ENCODE measurements at places on chromosomes 1 and 21.

DNA sequence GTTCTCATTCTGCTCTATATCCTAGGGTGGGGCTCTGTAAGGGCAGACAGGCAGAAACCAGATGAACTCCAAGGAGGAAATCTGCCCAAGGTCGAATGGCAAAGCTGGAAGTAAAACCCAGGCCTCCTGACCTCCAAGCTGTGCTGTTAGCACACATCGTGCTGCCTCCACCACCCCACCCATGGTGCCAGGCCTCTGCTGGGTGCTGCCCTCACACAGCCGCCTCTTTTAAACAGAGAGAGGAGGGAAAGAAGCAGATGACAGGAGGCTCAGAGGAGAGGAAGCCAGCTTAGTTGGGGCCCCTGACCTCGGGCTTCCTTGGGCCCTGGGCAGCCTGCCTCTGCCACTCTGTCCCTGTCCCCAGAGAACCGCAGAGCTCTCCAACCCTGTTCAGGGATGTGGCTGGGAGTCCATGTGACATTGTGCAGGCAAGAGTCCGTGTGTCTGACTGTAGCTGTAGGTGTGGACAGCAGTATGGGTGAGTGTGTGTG is 1.1 kb downstream of the SYNC start:
- no peak for DNase-seq

DNA sequence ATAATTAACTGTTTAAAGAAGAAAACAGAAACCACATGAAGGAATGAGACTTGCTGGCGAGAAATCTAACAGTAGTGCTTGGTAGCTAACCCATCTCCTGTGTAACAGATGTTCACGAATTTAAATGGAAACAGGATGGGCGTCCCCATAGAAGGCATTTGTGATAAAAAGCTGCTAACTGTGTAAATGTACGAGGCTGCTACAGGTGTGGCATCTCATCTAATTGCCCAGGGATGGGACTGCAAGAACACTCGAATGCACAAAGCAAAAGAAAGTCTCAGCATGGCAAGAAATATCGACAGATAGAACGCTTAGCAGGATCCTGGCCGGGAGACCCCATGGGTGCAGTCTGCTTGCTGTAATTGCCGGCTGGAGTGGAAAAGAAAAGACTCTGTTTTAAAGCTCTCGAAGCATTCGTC is 112.7 kb downstream of the RUNX1 start:
- no peak for DNase-seq

DNA sequence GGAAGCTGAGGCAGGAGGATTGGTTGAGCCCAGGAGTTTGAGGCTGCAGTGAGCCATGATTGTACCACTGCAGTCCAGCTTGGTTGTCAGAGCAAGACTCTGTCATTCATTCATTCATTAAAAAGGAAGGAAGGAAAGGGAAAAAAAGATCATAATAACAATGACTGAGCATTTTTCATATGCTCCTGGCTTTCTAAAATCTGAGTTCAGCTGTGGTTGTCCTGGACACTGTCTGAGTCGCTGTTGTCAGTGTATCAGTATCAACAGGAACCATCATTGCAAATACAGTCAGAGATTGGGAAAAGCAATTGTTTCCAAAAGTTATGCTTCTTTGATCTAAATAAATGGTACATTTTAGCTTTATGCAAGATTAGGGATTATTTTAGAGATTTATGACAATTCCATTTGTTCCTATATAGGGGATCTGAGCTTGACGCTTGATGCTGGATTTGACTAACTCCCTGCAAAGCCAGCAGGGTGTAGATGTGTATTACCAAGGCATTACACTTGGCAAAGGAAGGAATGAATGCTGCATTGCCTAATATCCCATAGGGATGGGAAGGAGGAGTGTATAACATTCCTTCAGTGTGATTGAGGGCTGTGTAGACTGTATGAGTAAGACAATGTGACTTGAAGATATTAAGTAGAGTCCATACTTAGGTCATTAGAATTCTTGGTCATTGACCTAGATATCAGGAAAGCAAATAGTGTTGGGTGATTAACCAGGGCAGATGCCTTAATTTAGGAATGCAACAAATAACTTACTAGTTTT is 100.2 kb downstream of the DISP1 start:
- DNase-seq, result no peak

DNA sequence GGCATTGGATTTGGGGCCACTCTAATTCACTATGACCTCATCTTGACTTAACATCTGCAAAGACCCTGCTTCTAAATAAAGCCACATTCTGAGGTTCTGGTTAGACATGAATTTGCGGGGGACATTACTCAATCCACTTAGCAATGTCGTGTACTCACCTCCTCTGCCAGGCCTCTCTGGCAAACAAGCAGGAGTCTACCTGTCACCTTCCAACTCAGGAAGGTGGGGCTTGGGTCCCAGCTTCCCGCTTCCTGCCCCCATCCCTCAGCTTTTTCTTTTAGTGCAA is 177.8 kb downstream of the PSMG1 start:
- no peak for DNase-seq

GRCh38 chr1:91507328-91507727 is 6.7 kb downstream of the CDC7 start:
- DNase-seq, result no peak

DNA sequence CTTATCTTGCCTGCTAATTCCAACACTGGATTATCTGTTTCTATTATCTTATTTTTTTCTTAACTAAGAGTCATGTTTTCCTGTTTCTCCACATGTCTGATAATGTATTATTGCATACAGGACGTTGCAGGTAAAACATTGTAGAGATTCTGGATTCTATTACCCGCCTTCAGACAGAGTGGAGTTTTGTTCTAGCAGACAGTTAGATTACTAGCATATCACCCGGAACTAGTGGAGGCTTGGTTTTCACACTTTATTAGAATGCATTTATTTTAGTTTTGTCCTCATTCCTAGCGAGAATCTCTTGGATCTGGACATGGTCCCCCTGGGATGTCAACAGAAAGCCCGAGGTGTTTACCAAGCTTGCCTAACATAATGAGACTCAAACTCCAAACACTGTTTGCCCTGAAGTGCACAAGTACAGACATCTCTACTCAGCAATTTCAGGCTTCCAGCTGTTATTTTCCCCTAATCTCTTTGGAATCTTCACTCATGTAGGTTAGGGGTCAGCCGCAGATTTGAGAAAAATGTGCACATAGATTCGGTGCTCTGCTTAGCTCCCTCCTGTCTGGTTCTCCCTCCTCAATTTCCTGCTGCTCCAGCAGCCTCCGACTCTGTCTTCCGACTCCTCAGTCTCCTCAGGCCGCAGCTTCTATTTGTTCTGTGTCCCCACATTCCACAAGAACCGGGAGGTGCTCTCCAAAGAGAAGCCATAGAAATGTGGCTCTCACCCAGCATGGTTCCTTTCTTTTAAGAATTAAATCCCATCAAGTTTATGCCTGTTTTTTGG is 36.8 kb upstream of the PTPRF start:
- DNase-seq, result no peak

Data from BJ (cell line).